GM23338 (cell line): ENCODE measurements at places on chromosomes 2 and 18. TPM values are rescaled to one million over a fixed set of nuclear protein-coding genes. Genes with fewer than 3 reads are reported as not detected.
A peak's percentile ranks its signal among the peaks of the same experiment; 100 is the strongest.

DNA sequence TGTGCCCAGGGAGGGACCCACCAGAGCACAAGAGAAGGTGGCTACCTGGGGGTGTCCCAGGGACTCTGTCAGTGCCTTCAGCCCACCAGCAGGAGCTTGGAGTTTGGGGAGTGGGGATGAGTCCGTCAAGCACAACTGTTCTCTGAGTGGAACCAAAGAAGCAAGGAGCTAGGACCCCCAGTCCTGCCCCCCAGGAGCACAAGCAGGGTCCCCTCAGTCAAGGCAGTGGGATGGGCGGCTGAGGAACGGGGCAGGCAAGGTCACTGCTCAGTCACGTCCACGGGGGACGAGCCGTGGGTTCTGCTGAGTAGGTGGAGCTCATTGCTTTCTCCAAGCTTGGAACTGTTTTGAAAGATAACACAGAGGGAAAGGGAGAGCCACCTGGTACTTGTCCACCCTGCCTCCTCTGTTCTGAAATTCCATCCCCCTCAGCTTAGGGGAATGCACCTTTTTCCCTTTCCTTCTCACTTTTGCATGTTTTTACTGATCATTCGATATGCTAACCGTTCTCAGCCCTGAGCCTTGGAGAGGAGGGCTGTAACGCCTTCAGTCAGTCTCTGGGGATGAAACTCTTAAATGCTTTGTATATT is 14.0 kb downstream of the ITM2C start:
- DNase-seq, result no peak

DNA sequence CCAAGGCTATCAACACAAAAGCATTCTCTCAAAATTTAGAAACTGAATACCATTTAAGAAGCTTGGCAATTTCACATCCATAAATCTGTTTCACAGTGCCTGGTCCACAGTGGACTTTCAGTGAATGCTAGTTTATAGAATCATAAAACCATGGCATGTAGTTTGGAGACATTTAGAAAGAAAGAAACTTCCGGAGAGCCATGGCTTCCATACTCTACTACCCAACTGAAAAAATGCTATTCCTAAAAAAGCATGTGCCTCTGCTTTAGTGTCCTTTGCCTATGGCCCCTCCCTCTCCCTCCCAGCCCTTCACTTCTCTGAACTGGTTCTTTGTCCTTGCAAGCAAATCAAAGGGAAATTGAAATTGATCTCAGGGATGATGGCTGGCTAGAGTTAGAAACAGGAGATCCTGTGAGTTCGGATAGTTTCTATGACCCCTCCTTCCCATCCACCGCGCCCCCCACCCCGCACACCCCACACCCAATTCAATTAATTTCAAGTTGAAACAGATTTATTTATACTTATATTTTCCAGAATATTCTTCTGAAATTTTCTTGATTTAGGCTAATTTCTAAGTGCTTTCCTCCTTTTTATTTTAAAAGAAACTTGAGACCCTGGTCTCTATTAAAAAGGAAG is 248.3 kb downstream of the TRIB2 start:
- DNase-seq, result no peak

- DNase-seq, result peak; percentile 91
These were observed 13.2 kb upstream of the SEH1L start for GRCh38 chr18:12934454-12935071.

The TUBB6 gene
- 136 and 148 TPM in 2 replicates for polyA plus RNA-seq

DNA sequence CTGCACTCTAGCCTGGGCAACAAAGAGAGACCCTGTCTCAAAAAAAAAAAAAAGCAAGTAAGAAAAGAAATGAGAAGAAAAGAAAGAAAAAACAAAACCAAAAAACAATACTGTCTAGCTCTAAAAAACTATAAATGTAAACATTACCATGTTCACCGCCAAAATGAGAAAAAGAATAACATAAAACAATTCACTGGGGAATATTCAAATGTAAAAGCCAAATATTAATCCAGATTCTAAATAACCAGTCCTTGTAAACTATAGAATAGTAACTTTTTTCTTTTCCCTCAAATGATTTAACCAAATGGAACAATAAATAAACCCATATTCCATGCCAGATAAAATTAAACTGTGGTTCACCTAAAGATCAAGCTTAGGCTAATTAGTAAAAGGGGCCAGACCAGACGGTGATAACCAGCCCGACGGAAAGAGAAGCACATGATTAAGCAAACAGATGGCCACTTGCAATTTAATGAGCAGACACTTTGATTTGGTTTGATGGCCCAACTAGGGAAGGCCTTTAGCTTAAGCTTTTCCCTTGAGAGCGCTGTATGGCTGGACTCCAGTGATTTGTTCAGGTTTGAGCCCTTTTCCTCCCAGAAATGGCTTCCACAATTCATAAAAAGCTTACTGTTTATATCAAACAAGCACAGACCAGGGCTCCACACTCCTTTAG is 39.4 kb upstream of the ZNF397 start:
- DNase-seq, result no peak

DNA sequence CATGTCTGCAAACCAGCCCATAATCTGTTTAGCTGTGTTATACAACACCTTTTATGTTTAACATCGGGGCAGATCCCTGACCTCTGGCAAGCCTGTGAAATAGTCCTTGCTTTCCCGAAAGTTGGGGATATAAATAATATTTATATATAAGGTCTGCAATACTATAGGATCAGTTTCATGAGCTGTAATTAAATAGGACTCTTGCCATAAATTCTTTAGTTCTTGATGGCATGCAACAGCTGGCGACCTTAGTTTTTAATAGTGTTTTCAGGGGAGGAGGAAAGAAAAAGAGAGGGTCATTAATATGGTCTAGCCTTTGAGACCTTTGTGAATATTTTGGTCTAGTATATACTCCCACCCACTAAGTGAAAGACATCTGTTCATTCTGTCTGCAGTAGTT is 166.5 kb downstream of the MTX2 start:
- no peak for DNase-seq

GRCh38 chr18:58438958-58439300 is 190.0 kb downstream of the ALPK2 start:
- no peak for DNase-seq

The NTSR2 gene
- polyA plus RNA-seq, result 0.17 TPM in 1 of 2 replicates, not detected in the other

DNA sequence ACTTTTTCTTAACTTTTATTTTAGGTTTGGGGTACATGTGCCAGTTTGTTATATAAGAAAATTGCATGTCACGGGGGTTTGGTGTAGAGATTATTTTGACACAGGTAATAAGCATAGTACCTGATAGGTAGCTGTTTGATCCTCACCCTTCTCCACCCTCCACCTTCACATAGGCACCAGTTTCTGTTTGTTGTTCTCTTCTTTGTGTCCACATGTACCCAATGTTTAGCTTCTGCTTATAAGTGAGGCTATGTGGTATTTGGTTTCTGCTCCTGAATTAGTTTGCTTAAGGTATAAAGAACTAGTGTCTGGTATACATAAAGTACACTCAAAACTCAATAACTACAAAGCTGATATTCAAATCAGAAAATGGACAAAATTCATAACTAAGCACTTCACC is 654.6 kb upstream of the LINC00305 start:
- DNase-seq, result no peak
